ENCODE measurements at places on chromosomes 1 and 21. TPM values are rescaled to one million over a fixed set of nuclear protein-coding genes. Genes with fewer than 3 reads are reported as not detected.

NLRP3 gene
- not detected for total RNA-seq

FCRL6 gene
- not detected for total RNA-seq

AGO4 gene
- total RNA-seq: 21.5 TPM

GPR52 gene
- 0.50 TPM for total RNA-seq

CYP4X1 gene
- total RNA-seq: 0.17 TPM

LRRC71 gene
- not detected for total RNA-seq

CELA3A gene
- not detected for total RNA-seq

IGSF21 gene
- not detected for total RNA-seq

WNT3A gene
- not detected for total RNA-seq

BSND gene
- total RNA-seq: not detected

KCNQ4 gene
- under 0.01 TPM for total RNA-seq

HUNK gene
- not detected for total RNA-seq

NSL1 gene
- 40.2 TPM for total RNA-seq

TCP10L gene
- 0.17 TPM for total RNA-seq

ACTL8 gene
- total RNA-seq: not detected

AMPD1 gene
- total RNA-seq: not detected

MNDA gene
- not detected for total RNA-seq

CTBS gene
- 19.6 TPM for total RNA-seq

A3GALT2 gene
- not detected for total RNA-seq

AIM2 gene
- total RNA-seq: not detected

KCNN3 gene
- under 0.01 TPM for total RNA-seq
